ENCODE measurements at places on chromosomes 6 and 20. TPM values are rescaled to one million over a fixed set of nuclear protein-coding genes. Genes with fewer than 3 reads are reported as not detected.

Gene ALDH8A1
- total RNA-seq, result 0.66 TPM

Gene SLC22A7
- total RNA-seq, result not detected

Gene KIF25
- total RNA-seq, result not detected

Gene ZSCAN23
- total RNA-seq, result 1.6 TPM

- DNase-seq, result no peak
Measured at GRCh38 chr6:15247500-15248450, 1.9 kb downstream of the JARID2 start.

DNA sequence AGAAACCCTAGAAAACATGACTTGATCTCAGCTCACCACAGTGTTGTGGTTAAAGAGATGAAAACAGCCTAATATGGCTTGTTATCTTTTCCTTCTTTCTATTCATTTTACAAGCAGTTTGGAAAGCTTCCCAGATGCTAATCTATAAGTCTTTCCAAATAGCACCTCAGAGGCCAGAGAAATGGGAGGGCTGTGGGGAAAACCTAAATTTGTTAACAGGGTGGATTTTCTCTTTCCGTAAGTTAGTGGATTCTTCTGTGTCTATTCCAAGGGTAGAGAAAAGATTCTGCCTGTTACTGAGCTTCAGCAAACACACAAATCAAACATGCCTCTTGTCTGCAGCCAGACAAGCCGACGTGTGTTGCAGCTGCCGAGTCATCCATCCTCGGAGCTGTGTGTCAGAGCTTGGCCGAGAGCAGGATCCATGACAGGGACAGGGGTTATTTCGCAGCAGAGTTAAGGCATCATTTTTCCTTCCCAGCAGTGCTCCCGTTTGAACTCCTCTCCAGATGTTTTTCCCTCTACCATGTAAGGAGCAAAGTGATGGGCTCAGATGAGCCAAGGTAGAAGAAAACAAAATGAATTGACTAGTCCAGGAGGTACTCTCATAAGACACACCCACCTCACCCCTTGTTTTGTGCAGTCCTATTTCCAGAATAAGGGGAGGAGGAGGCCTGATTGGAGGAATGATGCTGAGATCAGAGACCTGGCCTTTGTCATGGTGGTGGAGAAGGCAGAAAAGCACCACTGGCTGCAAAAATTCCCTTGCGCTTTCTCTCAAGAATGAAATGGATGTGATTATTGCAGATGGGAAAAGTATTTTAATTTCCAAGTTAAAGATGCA, 560.0 kb downstream of the C6orf118 start:
- no peak for DNase-seq

GRCh38 chr6:37225350-37226169, 32.0 kb upstream of the TBC1D22B start:
- no peak for DNase-seq

Gene LST1
- 20.6 TPM for total RNA-seq

Gene SLC22A3
- total RNA-seq, result 0.05 TPM

- DNase-seq, result no peak
Measured at GRCh38 chr6:35562060-35562459, 49.4 kb upstream of the TULP1 start.

DNA sequence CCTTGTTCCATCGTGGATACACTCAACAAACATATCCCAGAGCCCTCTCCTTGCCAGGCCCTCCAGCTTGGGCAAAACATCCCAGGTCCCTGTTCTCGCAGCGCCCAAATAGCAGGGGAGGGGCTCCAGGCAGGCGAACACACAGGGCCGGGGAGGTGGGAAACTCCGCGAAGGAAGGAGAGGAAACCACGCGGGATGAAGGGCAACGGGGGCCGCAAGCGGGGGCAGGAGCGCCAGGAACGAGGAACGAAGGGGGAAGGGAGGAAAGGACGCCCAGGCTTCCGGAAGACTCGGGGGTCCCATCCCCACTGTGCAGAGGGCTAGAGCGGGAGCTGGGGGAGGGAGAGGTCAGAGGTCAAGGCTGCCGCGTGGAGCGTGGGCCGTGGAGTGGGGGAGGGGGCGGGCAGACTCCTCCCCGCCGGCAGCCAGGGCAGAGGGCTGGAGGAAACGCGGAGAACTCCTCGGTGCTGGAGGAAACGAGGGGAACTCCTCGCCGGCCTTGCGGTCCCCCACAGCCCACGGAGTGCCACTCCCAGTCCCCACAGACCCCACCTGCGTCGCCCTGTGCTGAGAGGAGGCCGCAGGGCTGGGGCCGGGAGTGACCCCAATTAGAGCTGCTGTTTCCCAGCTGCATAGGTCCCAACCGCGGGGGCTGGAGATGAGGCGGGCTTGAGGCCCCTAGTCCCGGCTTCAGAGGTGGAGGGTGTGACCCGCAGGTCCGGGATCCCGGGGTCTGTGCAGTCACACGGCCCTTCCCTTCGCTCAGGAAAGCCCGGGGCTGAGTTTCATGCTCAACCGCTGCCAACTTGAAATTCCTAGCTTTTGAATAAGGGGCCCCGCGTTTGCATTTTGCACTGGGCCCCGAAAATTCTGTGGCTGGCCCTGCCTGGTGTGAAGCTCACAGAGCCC, 1.2 kb upstream of the RBM38 start:
- no peak for DNase-seq

- DNase-seq, result no peak
Measured at GRCh38 chr6:166852451-166852975, 103.8 kb downstream of the RNASET2 start.

Gene JPH2
- not detected for total RNA-seq

Gene MYBL2
- total RNA-seq, result 175 TPM

Gene SAMD3
- total RNA-seq, result 0.43 TPM

GRCh38 chr6:151876122-151876521, 68.6 kb downstream of the ESR1 start:
- no peak for DNase-seq

Gene C6orf47
- total RNA-seq, result 16.1 TPM

Data from GM12878 (cell line).